ENCODE measurements at places on chromosomes 16 and 17.

DNA sequence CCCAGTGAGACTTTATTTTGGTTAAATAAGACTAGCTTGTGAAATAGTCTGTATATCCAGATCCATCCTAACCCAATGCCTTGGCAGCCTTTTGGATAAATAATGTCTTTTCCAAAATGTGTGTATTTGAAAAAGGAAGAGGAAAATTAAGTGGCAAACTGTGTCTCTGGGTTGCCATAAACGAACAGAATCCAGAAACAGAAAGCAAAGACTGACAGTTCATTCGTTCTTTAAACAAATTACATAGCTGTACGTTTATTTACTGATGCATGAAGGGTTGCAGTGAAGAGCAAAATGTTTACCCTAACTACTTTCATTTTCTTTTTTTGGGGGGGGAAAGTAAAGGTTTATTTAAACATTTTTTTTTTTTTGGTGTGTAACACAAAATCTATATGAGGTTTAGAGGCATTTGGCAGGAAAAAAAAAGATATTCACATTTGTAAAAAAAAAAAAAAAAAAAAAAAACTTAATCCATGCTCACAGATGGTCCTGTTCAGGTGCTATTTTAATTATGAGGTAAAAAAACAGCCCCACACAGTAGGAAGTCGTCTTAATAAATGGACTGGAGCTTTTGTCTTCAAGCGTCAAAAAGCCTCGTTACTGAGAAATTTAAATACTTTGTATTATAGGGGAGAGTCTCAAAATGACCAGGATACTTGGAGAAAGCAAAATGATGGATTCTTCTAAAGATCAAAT is 245.9 kb downstream of the FTO start:
- DNase-seq: no peak

DNA sequence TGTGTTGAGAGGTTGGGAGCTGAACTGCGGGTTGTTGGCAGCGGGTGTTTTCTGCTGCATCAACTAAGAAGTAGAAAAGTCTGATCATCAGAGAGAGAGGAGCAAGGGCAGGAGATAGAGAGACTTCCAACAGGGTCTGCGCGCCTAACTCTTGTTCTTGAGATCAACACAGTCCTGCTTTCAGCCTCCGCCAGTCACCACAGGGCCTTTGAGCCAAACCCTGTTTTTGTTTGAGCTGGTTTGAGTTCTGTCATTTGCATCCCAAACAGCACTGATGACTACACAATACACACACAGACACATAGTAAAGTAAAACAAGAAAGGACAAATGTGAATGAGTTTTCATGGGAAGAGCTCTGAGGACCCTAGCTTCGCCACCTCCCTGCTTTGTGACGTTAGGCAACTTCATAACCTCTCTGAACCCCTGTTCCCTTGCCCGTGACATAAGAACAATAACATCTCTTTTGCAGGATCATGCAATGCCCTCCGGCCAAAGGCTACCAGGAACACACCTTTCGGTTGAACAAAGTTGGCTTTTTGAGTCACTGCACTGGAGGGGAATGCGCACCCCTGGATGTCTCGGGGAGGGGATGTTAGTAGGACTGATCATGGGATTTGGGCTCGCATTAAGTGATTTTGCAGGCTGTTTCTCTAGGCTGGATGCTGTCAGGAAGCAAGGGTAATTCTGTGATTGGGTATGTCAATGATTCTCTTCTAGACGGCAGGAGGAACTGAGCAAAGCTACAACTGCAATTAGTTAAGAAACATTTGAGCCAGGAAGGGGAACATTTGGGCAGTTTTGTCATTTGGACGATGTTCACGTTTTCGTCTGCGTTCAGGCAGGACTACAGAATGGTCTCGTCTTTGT is 92.3 kb downstream of the C16orf78 start:
- no peak for DNase-seq

DNA sequence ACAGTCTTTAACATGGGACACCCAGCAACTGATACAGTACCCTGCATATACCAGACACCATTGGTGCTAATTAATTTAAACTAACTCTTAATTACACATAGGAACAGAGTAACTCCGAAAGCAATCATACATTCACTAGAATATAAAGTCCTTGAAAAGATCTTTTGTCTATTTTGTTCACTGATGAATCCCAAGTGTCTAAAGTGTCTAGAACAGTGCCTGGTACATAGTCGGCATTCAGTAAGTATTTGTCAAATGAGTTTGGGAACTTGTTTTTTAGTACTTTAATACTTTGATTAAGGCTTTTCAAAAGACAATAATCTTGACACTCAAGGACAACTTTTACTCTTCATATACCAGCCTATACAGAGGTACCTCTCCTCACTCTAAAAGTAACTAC is 13.8 kb downstream of the YWHAE start:
- no peak for DNase-seq

- peak; percentile 27 for DNase-seq
These were observed 27.1 kb downstream of the CDH13 start for GRCh38 chr16:82653550-82654511.

- no peak for DNase-seq
These were observed 873 bp downstream of the NPLOC4 start for GRCh38 chr17:81635973-81636504.

- DNase-seq: no peak
These were observed 498.5 kb upstream of the ZFHX3 start for GRCh38 chr16:73546341-73546845.

DNA sequence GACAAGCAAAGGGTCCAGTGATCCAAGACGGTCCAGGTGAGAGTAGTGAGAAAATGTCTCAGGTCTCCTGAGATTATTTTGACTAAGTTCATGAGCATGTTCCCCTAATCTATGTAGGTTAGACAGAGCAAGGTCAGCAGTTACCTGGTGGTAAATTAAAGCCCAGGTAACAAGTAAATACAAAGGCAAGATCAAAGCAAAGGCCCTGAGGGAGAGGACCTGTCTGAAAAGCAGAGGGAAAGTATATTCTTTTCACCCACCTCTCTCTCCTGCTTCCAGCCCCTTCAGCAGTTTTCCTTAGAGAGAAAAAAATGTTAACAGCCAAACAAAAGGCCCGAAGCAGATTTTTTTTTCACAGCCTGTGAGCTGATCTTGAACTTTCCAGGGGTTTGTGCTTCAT is 302.7 kb downstream of the MAP2K6 start:
- no peak for DNase-seq

- DNase-seq: no peak
These were observed 12.1 kb upstream of the RHBDF2 start for GRCh38 chr17:76513306-76513692.

DNA sequence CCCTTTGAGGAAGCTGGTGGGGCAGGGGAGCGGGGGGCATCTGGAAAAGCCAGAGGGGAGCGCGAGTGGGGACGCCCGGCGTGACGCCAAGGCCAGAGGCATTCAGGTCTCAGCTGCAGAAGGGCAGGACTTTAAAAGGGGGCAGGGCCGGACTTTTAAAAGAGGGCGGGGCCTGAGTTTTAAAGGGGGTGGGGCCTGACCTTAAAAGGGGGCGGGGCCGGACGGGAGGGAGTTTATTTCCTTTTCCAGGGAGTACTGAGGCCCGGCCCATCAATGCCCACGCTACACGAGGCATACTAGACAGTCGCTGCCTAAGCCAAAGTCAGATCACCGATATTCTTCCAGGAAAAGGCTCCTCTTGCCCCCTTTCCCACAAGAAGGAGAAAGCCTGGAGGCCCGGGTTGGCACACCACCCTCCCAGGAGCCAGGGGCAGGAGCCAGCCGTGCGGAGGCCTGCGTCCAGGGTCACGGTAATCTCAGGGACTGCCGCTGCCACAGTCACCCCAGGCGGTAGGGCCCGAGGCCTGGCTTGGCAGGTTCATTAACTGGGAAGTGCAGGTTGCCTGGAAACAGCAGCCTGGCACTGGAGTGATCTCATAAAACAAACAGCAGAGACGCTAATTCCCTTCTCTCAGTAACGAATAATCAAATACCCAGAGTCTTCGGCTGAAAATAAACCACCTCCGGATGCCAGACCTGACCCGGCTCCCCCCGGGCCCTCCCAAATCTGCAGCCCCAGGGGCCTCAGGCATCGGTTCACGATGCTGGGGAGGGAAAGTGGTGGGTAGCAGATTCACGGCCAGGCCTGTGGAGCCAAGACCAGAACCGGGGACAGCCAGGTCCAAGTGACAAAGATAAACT is 90.7 kb downstream of the TIMM22 start:
- no peak for DNase-seq

DNA sequence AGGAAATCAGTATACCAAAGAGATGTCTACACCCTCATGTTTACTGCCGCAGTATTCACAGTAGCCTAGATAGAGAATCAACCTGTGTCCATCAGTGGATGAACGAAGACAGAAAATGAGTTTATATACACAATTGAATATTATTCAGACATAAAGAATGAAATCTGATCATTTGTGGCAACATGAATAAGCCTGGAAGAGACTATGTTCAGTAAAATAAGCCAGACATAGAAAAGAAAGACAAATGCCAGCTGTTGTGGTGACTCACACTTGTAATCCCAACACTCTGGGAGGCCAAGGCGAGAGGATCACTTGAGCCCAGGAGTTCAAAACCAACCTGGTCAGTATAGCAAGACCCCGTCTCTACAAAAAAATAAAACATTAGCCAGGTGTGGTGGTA is 16.1 kb downstream of the NUDT16L1 start:
- DNase-seq: no peak

GRCh38 chr16:13453325-13453724 is 466.6 kb upstream of the ERCC4 start:
- DNase-seq: no peak

DNA sequence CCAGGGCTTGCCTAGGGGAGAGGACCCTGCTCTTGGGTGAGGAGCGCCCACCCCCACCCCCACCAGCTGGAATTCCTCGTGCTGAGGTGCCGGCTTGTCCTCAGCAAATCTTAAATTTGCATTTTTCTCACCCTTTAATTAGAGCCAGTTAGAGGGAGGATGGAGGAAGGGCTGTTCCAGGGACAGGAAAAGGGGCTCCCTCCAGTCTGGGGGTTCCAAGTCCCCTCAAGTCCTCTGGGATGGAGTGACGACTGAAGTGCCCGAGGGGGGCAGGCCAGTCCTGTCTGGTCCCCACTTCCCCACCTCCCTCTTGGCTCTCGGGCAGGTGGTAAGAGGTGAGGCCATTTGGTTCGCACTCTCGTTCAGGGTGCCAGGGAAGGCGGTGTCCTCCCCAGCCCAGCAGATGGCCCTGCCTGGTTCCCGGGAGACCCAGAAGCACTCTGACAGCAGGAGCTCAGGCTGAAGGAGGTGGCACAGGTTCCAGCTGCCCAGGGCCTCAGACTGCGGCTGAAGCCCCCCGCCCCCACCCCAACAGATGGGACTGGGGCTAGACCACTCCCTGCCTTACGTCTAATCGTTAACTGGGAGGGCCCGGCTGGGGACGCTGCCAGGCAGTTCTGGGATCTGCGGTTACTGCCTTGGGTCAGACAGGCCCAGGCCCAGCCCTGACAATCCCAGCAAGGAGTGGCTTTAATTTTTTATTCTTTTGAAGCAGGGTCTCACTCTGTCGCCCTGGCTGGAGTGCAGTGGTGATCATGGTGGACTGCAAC is 2.2 kb downstream of the RAB26 start:
- DNase-seq: peak; percentile 57

GRCh38 chr17:83009414-83010205 is 69.8 kb upstream of the METRNL start:
- DNase-seq: no peak

DNA sequence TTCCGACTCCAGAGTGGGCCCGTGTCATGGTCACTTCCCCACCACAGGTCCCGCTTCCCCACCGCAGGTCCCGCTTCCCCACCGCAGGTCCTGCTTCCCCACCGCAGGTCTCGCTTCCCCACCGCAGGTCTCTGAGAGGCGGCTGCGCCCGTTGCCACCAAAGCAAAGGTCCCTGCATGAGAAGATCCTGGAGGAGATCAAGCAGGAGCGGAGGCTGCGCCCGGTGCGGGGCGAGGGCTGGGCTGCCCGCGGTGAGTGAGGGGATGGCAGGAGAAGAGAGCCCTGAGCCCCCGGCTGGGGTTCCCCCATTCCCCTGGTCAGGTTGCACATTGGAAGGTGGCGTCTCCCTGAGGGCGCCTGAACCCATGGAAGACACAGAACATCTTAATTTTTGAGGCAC is 17.4 kb upstream of the TCF25 start:
- DNase-seq: no peak

DNA sequence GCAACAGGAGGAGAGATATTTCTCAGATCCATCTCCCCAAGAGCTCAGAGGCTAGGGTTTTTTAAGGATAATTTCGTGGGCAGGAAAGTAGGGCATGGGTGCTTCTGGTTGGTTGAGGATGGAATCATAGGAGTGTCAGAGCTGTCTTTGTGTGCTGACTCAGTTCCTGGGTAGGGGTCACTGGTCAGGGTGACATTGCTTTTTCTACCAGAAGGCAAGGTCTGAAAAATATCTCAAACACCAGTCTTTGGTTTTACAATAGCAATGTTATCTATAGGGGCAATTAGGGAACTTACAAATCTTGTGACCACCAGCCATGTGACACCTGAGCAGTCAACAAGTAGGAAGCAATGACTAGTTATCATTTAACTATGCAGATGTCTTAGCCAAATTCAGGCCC is 82.9 kb upstream of the DYNLRB2 start:
- no peak for DNase-seq

DNA sequence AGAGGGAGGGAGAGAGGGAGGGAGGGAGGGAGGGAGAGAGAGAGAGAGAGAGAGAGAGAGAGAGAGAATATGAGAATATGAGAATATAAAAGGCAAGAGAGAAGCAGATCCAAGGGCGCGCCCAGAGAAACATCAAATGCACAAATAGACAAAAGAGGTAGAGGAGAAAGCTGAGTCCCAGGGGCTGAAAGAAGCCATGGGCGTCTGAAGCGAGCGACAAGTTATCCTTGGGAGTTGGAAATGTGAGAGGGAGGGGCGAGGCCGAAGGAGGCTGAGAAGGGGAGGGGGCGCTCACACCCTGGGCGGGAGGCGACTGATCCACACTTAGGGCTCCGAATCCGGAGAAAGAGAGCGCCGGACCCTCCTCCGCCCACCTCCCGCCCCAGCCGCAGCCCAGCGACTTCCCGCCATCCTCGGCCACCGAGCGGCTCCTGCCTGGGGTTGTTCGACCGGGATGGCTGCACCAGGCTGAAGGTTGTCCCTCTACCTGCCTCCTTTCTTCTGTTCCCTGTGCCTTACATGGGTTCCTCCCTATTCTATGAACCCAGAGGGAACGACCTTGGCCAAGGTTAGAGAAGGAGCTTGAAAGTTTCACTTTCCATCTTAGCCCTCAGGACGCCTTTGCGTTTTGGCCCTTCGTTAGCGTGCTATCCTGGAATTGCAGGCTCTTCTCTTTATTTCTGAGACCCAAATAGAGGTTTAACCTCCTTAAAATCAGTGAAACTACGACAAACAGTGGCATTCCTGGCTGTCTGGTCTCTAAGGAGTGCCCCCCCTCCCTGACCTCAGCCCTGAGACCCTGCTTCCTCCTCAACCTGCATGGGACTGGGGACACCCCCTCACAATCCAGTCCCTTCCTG is 21.2 kb upstream of the HOXB9 start:
- no peak for DNase-seq

All from stimulated activated CD4-positive, alpha-beta T cell treated with anti-CD3 and anti-CD28 coated beads, TNF-alpha, amount 100 ng/mL, for 24 hours (primary cell).